Stimulated activated CD4-positive, alpha-beta T cell treated with anti-CD3 and anti-CD28 coated beads, TNF-alpha, amount 100 ng/mL, for 1 hour (primary cell): ENCODE measurements at places on chromosomes 11 and 22.

DNA sequence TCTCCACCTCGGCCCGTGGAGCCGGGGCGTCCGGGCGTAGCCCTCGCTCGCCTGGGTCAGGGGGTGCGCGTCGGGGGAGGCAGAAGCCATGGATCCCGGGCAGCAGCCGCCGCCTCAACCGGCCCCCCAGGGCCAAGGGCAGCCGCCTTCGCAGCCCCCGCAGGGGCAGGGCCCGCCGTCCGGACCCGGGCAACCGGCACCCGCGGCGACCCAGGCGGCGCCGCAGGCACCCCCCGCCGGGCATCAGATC lies 439 bp downstream of the YAP1 start:
- no peak for DNase-seq

- DNase-seq = no peak
Observed at GRCh38 chr11:133660202-133660568, 127.9 kb upstream of the OPCML start.

DNA sequence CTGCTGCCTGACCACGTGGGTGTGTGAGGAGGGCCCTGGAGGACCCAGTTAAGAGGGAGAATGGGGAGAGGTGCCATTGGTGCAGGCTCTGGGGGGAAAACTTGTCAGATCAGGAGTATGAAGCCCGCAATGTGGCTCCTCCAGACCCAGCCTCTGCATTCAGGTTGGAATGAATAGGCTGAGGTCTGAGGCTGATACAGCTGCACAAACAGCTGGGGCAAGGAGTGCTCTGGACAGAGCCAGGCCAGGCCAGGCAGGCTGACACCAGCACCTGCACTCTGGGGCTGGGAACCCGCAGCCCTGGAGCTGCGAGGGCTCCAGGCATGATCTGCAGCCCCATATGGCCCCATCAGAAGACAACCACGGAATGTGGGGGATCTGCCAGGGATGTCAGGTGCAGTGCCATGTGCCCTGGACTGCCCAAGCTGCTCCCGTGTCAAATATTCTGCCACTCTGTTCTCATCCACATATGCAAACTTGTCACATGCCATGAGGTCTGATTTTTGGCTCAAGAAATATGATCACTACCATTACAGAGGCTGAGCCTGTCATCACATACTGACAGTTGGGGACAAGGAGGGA lies 27.2 kb upstream of the KCNJ11 start:
- DNase-seq = no peak

- no peak for DNase-seq
Observed at GRCh38 chr22:27801616-27802345, at the start of gene MN1. Gene MN1, minus strand, starts transcription at chr22:27801756. Its CDS starts 1,213 bp downstream, at chr22:27800543.

DNA sequence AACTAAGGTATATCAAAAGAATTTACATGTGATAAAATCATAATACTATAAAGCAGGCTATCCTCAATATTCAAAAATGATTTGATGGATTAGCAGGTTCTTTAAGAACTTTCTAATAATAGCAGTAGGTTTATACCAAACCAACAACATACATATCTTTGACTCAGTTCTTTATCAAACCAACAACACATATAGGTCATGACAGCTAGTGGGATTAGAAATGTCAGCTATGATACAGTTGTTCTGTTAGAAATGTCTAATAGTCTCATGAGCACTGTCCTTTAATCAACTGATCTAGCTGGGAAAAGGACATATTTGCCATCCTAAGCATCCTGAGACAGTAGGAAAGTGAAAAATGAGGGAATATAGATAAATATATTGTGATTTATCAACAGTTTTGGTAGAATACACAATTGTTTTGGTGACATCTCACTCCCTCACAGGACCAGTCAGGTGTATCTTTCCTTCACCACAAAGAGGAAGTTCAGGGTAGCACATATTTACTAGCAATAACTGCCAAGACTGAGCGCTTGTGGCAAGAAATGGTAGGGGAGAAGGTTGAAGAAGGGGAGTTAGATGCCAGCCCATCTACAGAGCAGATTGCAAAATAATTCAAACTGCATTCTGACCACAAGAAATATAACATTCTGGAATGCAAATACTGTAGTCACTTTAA lies 90.8 kb upstream of the APOA1 start:
- DNase-seq = no peak

DNA sequence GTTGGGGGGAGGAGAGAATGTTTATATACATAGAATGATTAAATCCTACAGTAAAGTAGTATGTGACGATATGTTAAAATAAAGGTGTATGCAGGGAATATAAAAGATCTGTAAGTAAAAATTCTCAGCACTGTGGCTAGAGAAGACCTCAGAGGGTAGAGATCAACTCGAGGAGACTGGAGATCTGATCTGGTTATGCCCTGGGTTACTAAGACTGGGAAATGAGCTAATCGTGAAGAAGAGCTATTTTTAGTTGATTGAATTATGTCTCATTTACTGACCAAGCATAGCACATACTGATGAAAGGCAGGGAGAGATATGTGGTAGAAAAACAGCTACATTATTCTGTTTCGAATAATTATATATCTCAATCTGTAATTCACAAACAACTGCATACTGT lies 42.8 kb upstream of the ALKBH3 start:
- DNase-seq = no peak

GRCh38 chr11:7638710-7639642 lies 34.3 kb downstream of the CYB5R2 start:
- DNase-seq = no peak

- DNase-seq = no peak
Observed at GRCh38 chr11:20367313-20367948, 3.9 kb downstream of the HTATIP2 start.

GRCh38 chr22:29208879-29209623 lies 3.4 kb downstream of the EMID1 start:
- DNase-seq = no peak

- DNase-seq = no peak
Observed at GRCh38 chr11:35787013-35787504, 124.5 kb downstream of the TRIM44 start.

DNA sequence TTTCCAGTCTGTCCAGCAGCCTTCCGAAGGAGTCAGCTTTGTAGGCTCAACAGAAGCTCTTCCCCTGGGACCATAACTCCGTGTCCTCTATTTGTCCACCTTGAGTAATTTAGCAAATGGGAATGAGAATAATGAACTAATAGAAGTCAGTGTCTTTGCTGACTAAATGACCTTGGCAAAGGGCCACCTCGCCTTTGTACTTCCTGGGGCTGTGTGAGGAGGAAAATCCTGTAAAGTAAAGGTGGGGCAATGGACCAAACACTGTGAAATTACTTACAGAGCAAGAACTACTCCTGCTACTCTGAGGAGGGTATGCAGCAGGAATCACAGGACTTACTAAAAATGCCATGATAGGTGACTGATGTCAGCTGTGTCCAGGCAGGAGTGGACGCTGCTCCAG lies 36.2 kb upstream of the CSNK2A3 start:
- DNase-seq = no peak

DNA sequence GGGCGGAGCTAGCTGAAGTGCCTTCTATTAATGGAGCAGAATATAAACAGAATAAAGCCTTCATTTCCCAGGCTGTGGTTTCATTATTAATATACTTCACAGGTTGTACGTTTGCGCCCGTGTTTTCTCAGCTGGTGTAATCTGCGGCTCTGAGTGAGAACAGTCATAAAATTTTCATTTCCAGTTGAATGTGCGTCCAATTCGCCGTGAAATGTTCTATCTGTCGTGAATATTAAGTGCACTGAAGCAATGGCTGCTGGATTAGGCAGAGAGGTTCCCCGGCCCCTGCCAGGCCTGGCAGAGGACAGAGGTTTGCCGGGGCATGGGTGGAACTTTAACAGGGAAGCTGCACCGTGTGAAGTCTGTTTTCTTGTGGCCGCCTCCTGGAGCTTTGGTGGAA lies 874.4 kb downstream of the NTM start:
- no peak for DNase-seq

DNA sequence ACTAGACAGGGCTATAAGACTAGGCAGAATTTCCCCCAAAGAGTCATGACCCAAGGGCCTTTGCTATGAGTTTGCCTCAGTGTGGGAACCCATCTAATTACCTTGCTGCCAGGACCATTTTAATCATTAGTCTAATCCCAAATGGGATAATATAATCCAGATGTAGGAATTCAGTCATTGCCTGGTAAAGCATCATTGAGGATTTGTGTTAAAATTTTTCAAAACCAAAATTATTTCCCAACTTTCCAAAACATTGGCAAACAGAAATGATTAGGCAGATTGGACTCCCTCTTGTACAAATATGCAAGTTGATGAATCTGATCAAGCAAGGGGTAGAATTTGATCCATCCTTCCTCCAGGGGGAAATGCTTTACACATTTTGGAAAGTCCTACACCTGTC lies 16.2 kb upstream of the MMP13 start:
- DNase-seq = no peak

- no peak for DNase-seq
Observed at GRCh38 chr11:129267716-129268115, 75.6 kb upstream of the ARHGAP32 start.

GRCh38 chr11:10407055-10407454 lies 48.0 kb upstream of the AMPD3 start:
- DNase-seq = no peak

DNA sequence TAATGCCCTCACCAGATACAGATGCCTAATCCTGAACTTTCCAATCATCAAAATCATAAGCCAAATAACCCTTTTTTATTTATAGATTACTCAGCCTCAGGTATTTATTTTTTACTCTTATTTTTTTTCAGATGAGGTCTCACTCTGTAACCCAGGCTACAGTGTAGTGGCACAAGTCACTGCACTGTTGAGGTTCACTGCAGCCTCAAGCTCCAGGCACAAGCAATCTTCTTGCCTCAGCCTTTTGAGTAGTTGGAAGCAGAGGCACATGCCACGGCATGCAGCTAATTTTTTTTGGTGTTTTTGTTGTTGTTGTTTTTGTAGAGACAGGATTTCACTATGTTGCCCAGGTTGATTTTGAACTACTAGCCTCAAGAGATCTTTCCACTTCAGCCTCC lies 49.5 kb downstream of the TTC28 start:
- DNase-seq = no peak

GRCh38 chr11:18721561-18722292 lies 4.3 kb downstream of the IGSF22 start:
- DNase-seq = no peak

DNA sequence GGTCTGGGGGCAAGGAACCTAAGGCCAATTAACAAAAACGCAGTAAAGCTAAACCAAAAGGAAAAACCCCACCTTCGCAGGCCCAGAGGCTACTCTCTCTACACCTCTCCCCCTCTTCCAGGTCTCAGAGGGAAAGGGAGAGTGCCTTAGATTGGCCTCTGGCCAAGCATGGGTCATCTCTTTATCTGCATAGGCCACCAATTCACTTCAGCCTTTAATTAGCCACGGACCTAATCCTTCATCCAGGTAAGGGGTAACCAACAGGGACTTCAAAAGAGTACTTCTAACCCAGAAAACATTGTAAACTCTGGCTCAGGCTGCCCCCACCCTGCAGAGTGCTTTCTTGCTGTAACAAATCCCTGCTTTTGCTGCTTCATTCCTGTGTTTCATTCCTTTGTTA lies 9.4 kb downstream of the VSTM5 start:
- no peak for DNase-seq
